Esophagus mucosa (tissue), 1 donor: ENCODE measurements at places on chromosomes 13 and 19.
A peak's percentile ranks its signal among the peaks of the same experiment; 100 is the strongest.

GRCh38 chr13:46490129-46490528 lies 62.8 kb upstream of the LRCH1 start:
- no peak for ATAC-seq

DNA sequence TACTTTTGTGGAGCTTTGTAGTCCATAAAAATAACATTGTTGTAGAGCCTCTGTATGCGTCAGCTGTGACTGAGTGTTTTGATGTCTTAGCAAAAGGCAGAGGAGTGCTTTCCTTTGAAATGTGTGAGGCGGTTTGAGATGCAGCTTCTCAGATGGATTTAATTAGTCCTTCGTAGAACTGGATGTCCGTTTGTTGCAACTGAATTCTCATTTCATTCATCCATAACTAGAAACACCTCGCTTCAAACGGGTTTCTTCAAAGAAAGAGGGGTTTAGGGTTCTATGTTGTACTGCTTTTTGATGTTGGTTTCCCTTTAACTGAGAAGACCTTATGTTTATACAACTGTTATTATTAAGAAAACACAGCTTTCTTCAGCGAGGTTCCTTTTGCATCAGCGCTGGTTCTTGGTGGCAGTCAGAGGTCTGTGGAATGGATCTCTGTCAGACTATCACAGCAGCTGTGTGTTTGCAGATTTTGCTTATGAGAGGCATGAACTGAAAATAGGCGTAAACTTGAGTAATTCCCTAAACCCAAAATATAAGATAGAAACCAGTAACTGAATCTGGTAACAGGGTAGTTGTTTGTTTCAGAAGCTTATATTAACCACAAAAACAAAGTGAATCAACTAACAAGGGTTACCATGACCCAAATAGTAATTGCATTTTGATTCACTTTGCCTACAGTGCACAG lies 194.4 kb downstream of the GGACT start:
- no peak for ATAC-seq

GRCh38 chr19:35451338-35452096 lies 3.5 kb downstream of the FFAR2 start:
- ATAC-seq: no peak

GRCh38 chr19:40155749-40156265 lies 35.4 kb upstream of the MAP3K10 start:
- no peak for ATAC-seq

GRCh38 chr13:84574851-84575250 lies 692.6 kb upstream of the SLITRK1 start:
- ATAC-seq: no peak

GRCh38 chr13:61765181-61765742 lies 349.6 kb upstream of the PCDH20 start:
- no peak for ATAC-seq

DNA sequence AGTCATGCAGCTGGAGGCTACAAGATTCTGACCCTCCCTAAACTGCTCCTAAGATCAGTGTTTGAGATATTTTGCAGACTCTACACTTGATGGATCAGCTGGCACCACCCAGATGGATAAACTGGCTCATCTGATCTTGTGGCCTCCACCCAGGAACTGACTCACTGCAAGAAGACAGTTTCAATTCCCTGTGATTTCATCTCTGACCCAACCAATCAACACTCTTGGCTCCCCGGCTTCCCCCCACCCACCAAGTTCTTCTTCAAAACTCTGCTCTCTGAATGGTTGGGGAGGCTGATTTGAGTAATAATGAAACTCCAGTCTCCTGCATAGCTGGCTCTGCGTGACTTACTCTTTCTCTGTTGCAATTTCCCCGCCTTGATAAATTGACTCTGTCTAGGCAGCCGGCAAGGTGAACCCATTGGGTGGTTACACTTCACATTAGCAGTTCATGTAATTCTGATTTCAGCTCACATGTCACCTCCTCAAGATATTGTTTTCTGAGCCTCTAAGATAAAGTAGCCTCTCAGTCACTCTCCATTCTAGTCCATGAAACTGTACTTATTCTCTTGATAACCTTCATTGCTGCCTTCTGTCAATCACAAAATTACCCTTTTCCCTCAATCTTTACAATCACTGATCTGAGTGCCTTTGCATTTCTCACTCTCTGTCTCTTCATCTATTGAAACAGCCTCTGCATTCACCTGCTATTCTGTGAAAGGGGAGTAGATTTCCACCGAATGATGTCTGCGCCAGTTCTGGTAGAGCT lies 9.9 kb upstream of the FPR3 start:
- peak; percentile 66 for ATAC-seq

- no peak for ATAC-seq
These were observed 168.7 kb downstream of the KDM4B start for GRCh38 chr19:5137571-5138124.

DNA sequence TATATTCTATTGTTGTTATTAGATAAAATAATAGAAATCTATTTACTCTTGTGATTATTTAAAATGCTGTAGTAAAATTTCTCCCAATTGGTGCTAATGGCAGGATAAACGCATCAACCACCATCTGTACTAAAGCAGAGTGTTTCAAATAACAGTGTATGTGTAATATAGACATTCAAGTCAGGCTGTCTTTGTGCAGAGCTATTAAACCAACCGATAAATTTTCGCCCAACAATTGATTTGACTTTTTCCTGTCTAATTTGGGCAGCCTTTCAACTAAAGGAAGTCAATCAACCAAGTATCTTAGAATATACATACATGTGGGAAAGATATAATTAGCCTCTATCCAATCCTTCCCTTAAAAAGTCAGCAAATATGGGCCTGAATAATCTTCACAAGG lies 5.8 kb downstream of the AMER2 start:
- ATAC-seq: no peak

DNA sequence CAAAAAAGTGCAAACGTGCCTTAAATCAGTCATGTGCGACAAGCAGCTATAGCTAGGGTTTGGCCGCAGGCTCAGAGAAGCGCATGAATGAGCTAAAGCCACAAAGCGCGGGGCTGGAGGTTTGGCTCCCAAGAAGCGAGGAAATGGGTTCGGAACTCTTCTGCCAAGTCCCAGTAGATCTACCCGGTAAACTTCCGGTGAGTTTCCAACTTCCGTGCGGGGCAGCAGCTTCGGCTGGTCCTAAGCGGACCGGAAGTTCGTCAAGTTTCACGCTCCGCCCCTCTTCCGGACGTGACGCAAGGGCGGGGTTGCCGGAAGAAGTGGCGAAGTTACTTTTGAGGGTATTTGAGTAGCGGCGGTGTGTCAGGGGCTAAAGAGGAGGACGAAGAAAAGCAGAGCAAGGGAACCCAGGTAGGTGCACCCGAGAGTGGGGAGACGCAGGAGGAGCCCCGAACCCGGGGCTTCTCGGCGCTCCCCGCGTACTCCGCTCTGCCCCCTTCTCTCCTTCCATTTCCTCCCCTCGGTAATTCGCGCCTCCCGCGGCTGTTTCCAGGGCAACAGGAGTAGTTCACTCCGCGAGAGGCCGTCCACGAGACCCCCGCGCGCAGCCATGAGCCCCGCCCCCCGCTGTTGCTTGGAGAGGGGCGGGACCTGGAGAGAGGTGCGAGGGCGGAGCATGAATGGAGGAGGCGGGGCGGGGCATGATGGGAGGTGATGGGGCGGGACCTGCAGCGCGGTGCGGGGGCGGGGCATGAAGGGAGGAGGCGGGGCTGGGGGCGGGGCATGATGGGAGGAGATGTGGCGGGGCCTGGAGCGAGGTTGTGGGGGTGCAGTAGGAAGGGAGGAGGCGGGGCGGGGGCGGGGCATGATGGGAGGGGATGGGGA lies at the start of gene NR1H2:
Gene NR1H2, plus strand, starts transcription at position 292 of the 885 bp plus-strand sequence. CDS start 1,149 bp downstream, outside the sequence.
- ATAC-seq: peak; percentile 94

DNA sequence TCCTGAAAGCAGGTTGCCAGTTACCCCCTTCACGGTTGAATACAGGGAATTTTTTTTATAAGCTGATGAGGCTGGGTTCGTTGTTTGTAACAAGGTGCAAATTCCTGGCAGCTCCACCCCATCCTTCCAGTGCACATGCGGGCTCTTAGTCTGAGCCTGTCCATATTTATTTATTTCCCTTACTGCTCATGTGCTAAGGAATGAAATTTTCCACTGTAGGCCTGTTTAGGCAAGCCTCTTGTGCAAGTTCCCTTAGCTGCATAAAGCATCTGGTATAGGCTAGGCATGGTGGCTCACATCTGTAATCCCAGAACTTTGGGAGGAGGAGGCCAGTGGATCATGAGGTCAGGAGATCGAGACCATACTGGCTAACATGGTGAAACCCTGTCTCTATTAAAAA lies 560.9 kb upstream of the PCDH9 start:
- no peak for ATAC-seq

DNA sequence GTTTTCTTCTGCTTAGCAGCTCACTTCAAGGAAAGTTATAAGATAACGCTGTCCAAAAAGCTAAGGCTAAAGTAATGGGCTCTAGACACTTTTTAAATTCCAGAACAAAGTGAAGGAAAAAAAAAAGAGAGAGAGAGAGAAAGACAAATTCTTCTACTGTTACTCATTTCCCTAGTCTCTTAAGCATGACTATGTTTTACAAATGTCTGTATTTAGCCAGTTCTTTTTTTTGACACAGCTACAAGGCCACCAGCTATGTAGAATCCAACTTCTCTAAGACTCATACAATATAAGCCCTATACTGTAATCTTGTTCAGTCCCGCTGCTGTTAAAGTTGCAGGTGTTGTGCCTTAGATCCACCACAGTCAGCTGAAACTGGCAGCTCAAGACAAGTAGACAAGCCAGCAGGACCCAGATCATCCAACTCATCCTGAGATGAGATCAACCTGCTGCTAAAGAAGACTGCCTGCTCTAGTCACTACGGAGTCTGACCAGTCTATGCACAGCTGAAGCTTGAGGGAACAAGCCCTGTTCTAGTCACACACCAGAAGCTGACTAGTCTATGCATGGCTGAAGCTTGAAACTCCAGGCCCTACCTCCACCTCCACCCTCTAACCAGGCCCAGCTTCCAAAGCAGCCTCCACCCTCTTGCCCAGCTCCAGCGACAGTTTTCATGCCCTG lies 10.3 kb upstream of the ZNF83 start:
- no peak for ATAC-seq
